ENCODE measurements at places on chromosomes 3 and 15.
A peak's percentile ranks its signal among the peaks of the same experiment; 100 is the strongest.

- DNase-seq = no peak
Measured at GRCh38 chr3:169846458-169847193, 23.1 kb downstream of the LRRC31 start.

- DNase-seq = no peak
Measured at GRCh38 chr3:136906725-136907124, 44.7 kb downstream of the NCK1 start.

GRCh38 chr3:46213201-46213600 lies 5.1 kb upstream of the CCR1 start:
- DNase-seq = no peak

GRCh38 chr15:73829523-73829922 lies 43.8 kb upstream of the TBC1D21 start:
- DNase-seq = no peak

DNA sequence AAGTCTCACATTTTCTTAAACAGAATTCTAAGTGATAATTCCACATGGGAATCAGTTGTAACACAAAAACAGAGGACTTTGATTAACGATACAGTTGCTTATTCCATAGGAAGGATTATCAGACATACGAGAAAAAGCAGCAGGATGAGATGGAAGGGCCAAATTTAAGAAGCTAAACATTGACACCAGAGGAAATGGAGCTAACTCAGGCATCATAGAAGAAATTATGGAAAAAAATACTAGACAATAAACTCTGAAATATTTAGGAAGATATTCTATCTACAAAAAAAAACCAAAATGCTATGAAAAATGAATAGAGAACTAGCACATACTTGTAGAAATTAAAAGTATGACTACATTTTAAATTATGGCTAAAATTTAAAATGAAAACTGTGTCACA lies 776.1 kb downstream of the ROBO1 start:
- DNase-seq = no peak

- DNase-seq = no peak
Measured at GRCh38 chr3:65042675-65043074, 354.9 kb upstream of the ADAMTS9 start.

- DNase-seq = no peak
Measured at GRCh38 chr3:197682713-197683112, 54.0 kb downstream of the RUBCN start.

- no peak for DNase-seq
Measured at GRCh38 chr3:6567241-6567640, 293.7 kb upstream of the GRM7 start.

- no peak for DNase-seq
Measured at GRCh38 chr3:179771797-179772196, 119.0 kb downstream of the USP13 start.

DNA sequence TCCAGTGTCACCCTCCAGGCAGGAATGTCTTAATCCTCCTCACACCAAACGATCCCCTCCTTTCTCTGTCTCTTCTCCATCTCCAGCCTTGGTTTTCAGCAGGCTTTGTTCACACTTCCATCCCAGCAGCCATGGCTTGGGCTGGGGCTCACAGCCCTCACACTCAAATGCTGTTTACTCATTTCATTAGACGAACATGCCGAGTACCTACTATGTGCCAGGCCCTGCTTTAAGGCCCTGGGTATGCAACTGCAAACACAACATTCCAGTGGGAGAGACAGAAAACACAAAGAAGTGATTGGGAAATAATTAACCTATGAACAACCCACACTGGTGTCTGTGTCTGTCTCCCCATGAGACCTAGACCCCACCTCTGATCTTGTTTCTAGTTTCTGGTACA lies 43.9 kb downstream of the LYZL4 start:
- no peak for DNase-seq

GRCh38 chr15:100726070-100726420 lies 123.7 kb downstream of the ASB7 start:
- no peak for DNase-seq

DNA sequence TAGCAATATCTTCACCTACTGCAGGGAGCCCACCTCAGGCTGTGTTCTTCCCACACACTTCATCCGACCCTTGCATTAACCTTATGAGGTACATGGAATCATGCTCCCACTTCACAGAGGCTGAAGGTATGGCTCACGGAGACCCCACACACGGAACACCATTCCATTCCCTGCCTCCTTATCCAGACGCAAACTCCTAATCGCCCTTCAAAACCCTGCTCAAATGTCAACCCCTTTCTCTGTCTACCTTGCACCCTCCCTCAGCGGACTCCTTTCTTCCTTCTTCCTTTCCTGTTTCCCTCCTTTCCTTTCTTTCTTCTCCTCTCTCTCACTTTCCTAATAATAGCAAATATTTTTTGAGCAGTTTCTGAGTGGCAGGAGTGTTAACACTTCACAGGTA lies 23.8 kb downstream of the IQSEC1 start:
- DNase-seq = no peak

GRCh38 chr3:149968216-149968615 lies 2.5 kb downstream of the PFN2 start:
- DNase-seq = no peak

- DNase-seq = peak; percentile 22
Measured at GRCh38 chr3:71416876-71417275, 166.7 kb downstream of the FOXP1 start.

DNA sequence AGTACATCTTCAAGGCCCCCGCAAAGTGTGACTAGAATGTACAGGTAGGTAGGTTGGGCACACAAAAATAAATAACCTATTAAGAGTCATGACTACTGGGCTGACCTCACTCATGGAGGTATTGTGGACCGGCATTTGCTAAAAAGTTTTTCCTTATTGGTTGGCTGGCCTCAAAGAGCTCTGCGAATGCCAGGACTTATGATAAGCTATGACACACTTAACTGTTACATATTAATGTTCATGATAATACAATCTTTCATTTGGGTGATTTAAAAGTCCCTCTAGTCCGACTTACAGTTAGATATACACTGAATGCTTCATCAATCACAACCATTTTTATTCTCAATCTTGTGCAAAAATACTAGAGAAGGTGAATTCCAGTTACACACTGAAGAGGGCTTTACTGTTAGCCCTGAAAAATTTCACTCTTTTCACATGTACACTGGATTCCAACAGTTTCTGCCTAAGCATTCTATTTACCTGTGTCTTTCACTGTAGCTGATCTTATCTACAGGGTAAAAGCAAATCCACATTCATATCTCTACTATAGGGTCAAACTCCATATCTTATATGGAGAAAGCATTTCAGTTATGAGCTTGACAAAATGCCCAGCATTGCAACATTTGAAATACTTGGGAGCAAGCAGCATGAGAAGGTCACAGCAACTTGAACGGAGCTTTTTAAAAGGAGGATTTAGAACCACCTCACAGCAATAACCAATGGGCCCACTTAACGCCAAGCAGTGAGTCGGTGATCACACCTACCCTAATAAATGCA lies 329.1 kb downstream of the FOXP1 start:
- DNase-seq = no peak

- no peak for DNase-seq
Measured at GRCh38 chr3:124381575-124382333, 348.5 kb upstream of the UMPS start.

DNA sequence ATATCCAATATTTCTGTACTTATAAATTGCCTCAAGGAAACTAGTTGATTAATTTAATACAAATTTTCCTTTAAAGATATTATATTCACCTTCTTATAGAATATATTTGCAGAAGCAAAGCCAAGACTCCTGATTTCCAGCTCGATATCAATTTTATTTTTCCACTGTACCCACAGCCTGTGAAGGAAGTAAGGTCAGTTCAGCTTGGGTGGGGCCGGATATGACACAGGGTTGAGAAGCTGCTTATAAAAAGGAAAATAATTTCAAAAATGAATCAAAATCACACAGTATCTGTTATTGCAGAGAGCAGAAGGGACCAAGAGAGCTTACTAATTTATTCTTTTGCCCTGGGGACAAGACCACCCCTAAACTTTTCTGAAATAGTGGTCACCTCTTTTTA lies 491.4 kb downstream of the TUSC7 start:
- no peak for DNase-seq

- no peak for DNase-seq
Measured at GRCh38 chr15:73305331-73306211, 63.2 kb downstream of the HCN4 start.

- DNase-seq = peak; percentile 69
Measured at GRCh38 chr15:69758810-69759790, 306.5 kb downstream of the RPLP1 start.

GRCh38 chr3:17755836-17756235 lies 13.4 kb upstream of the TBC1D5 start:
- no peak for DNase-seq

DNA sequence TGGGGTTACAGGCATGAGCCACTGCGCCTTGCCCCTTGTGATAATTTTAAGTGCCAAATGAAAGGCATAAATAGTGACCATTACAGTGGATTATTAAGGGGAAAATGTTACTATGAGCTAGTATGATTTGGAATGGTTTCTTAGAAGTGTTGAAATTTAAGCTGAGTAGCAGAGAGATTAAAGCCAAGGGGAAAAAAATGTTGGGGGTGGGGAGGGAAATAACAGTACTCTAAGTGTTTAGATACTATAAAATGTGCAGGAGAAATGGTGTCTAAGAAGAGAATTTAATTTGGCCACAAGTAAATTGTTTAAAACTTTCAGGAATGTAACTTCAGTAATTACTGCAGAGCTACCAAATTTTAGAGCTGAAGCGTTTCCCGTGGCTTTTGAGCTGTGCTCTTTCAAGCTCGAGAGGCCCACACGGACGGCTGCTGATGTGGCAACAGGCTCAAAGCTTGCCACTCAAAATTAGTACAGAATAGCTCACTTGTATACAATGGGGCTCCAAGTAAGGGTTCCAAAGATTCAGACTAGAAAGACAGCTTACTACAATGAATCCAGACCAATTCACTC lies 23.9 kb upstream of the SLC12A8 start:
- DNase-seq = no peak

All from T-helper 1 cell (primary cell).